Activated CD4-positive, alpha-beta T cell treated with anti-CD3 and anti-CD28 coated beads, Interleukin-2, amount 50 U/mL, for 1 hour (primary cell): ENCODE measurements at places on chromosomes 2 and 18.

- DNase-seq = no peak
These were observed 136.0 kb downstream of the PTH2R start for GRCh38 chr2:208542465-208543041.

- no peak for DNase-seq
These were observed 223.1 kb downstream of the AGAP1 start for GRCh38 chr2:235716875-235717496.

DNA sequence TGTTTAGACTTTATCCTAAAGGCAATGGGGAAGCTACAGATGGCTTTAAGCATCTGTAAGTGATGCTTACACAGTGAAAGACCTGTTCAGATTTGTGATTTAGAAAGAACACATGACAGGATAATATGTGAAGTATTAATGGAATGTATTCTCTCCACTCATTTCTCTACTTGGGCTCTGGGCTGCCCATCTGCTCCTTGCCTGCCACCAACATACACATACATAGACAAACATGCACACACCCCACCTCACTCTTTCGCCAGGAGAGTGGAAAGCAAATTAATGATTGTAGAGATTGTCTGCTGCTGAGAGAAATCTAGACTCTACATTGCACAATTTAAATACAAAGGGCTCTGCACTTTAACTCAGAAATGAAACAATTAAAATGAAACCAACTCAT is 61.0 kb upstream of the NFE2L2 start:
- no peak for DNase-seq

DNA sequence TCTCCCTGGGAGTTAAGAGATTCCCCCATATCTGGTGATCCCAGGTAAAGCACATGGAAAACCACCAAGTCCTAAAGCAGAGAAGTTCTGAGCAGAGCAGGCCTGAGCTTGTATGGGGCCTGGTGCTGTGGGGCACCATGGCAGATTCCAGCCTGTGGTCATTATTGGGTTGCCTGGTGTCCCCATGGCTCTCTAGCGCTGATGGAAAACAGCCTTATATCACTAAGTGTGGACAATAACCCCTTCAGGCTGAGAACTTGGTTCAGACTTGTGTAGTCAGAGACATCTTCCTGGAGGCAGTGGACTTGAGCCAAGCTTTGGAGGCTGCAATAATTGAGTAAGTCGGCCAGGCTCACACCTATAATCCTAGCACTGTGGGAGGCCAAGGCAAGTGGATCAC is 96.8 kb downstream of the MCFD2 start:
- DNase-seq = no peak

GRCh38 chr2:149307014-149307413 is 23.4 kb upstream of the LYPD6 start:
- no peak for DNase-seq

- DNase-seq = no peak
These were observed 58.5 kb downstream of the ADCY3 start for GRCh38 chr2:24861500-24861899.

GRCh38 chr2:71743995-71744675 is 290.8 kb downstream of the DYSF start:
- no peak for DNase-seq

GRCh38 chr2:25700221-25700660 is 26.9 kb upstream of the DTNB start:
- DNase-seq = peak; percentile 18

DNA sequence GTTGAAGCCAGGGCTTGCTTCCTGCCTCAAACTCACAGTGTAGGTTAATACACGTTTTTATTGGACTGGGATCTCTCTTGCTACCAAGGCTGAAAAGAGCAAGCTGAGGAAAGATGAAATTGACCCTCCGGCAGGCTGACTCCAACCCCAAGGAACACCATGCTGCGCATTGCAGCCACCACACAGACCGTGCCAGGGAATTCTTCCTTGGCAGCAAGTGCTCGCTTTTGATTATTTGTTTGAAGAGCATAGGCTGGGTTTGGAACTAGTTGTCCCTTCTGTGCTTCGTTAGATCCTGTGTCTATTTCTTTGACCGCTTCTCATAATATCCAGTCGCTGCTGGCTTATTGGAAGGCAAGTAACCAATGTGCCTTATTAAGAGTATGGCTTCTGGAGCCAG is 34.4 kb upstream of the DARS1 start:
- no peak for DNase-seq

DNA sequence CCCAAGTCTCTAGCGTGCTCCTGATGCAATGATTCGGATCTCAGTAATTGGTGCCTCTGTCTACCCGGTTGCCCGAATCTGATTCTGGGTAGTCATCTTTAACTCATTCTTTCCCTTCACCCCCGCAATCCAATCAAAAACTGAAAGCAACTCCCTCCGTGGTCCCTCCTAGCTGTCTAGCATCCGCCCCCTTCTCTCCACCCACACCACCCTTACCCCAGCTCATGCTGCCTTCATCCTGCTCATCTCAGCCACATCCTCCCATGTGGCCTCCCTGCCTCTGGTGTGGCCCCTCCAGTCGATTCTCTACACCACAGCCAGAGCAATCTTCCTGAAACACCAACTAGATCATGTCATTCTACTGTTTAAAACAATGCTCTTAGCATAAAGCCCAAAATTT is 62.3 kb downstream of the TTC32 start:
- no peak for DNase-seq

- no peak for DNase-seq
These were observed 12.3 kb upstream of the NEU4 start for GRCh38 chr2:241796610-241797138.

- DNase-seq = no peak
These were observed 1385.6 kb upstream of the SLC39A10 start for GRCh38 chr2:194271293-194271961.

- DNase-seq = no peak
These were observed 89.5 kb downstream of the AAK1 start for GRCh38 chr2:69553991-69554390.

DNA sequence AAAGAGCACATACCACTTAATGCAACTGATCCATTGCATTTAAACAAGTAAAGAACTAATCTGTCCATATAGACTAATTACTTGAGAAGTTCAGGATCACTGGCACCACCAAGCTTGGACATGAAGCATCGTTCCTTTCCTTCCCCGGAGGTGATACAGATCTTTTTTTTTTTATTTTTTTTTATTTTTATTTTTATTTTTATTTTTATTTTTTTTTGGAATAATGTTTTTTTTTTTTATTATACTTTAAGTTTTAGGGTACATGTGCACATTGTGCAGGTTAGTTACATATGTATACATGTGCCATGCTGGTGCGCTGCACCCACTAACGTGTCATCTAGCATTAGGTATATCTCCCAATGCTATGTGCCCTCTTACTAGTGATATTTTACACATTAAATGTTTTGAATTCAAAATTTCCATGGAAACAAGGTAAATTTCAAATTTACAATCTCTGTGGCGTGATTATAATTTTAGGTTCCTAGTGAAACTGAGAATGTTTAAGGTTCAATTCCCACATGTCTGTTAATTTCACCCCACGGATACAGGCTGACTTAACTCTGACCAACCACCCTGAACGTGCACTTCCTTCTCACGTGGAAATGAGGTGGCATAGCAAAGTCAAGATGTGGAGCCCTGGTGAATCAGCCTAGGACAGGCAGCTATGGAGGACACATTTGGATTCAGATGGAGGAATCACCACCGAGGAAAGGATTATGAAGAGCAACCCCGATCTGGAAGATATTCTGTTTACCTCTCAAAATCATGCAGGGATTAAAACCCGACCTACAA is 101.6 kb upstream of the THOC1 start:
- DNase-seq = no peak

- no peak for DNase-seq
These were observed 172.9 kb downstream of the EPHA4 start for GRCh38 chr2:221399183-221399582.

DNA sequence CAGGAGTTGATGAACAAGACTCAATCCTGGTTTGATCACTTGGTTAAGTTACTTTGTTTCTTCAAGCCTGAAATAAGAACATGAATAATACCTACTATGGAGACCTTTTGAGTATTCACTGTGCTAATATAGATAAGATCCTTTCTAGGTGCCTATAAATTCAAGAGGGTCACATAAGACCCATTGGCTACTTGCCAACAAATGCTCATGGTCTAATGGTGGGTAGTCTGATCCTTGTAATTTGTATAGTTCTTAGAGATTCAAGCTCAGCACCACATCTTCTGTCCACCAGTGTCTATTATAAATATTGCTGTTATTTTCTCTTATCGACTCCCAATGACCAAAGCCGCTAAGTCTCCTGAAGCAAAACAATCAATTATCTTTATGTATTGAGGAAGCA is 27.4 kb upstream of the ACSL3 start:
- no peak for DNase-seq

DNA sequence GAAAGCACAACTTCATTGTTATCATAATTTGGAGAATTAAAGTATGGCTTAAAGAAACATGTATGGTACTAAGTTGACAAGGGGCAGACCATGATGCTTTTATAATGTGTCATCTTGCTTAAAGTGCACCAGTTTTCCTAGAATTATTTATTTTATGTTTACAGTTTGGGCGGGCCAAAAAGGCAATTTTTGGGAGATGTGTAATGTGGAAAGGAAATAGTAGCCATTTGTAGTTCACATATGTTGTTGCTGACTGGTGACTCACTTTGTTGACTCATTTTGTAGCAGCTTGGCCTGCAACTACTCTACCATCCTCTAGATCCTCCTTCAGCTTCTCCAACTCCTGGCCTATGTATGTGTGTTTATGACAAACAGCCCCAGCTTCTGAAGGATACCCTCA is 7.7 kb downstream of the ZSCAN30 start:
- DNase-seq = no peak

GRCh38 chr18:49961271-49961670 is 147.9 kb upstream of the ACAA2 start:
- no peak for DNase-seq

GRCh38 chr2:209097168-209097567 is 326.7 kb upstream of the MAP2 start:
- DNase-seq = no peak

DNA sequence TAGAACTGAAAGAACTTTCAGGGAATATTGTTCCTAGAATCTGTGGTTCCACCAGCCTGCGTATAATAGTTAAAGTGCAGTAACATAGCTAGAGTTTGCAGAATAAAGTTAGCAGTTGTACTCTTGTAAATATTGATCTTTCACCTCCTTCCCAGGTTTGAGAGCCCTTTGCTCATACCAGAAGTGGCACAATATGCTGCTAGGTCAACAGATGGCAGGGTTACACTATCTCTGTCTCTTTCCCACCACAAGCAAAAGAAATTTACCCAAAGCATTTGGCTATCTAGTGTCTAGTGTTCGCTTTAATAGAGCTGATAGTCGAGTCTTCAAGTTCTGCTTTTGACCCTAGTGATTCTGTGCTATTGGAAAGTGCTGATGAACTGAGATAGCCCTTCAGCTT is 119.0 kb upstream of the KLHL14 start:
- no peak for DNase-seq

GRCh38 chr2:217085543-217085942 is 225.7 kb upstream of the TNP1 start:
- no peak for DNase-seq

- DNase-seq = no peak
These were observed 175.9 kb upstream of the ETAA1 start for GRCh38 chr2:67221266-67221665.

GRCh38 chr2:46748735-46749531 is 166.7 kb downstream of the MCFD2 start:
- DNase-seq = no peak

- no peak for DNase-seq
These were observed 28.2 kb downstream of the CCDC102B start for GRCh38 chr18:68826121-68826520.

GRCh38 chr2:235194351-235194750 is 242.5 kb downstream of the SH3BP4 start:
- no peak for DNase-seq

GRCh38 chr2:78330193-78330592 is 695.3 kb upstream of the REG3G start:
- no peak for DNase-seq

DNA sequence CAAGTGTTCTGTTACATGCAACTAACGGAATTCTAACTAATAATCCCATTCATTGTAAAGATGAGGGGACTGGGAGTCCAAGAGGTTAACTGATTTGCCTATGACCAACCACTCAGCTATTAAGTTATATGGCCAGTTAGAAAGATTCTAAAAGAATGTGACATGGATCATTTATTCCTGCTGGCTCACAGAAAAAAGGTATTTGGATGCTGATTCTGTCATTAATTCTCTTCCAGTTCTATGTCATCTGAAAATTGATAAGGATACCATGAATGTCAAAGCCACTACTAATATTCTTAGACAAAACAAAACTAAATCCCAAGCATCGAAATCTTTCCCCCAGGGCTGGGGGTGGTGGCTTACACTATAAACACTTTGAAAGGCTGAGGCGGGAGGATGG is 41.2 kb upstream of the GORASP2 start:
- DNase-seq = no peak

- DNase-seq = no peak
These were observed 1451.3 kb upstream of the SLC39A10 start for GRCh38 chr2:194205568-194206227.

- DNase-seq = no peak
These were observed 131.4 kb downstream of the ZNF385B start for GRCh38 chr2:179729966-179730365.

DNA sequence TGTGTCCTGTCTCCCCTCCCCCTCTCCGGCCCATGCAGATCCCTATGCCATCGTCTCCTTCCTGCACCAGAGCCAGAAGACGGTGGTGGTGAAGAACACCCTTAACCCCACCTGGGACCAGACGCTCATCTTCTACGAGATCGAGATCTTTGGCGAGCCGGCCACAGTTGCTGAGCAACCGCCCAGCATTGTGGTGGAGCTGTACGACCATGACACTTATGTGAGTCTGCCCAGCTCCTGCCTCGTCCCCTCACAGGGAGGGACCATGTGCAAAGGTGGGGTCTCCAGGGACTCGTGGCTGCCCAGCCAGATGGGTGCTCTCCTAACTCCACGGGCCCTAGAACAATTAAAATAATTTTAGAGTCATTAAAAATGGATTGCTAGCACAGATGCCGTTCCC is 145.2 kb downstream of the DYSF start:
- DNase-seq = no peak

GRCh38 chr2:240405684-240406313 is 29.7 kb upstream of the GPC1 start:
- DNase-seq = no peak

- no peak for DNase-seq
These were observed 72.4 kb upstream of the KIF5C start for GRCh38 chr2:148802448-148803220.

- no peak for DNase-seq
These were observed 89.2 kb downstream of the ZBTB7C start for GRCh38 chr18:48319801-48320638.

GRCh38 chr2:178317811-178318210 is 123.5 kb downstream of the OSBPL6 start:
- no peak for DNase-seq
